ENCODE measurements at places on chromosomes 12 and 14. TPM values are rescaled to one million over a fixed set of nuclear protein-coding genes. Genes with fewer than 3 reads are reported as not detected.

DACT1 gene
- total RNA-seq: 32.3 TPM

CCDC175 gene
- not detected for total RNA-seq

IPO8 gene
- total RNA-seq: 59.2 TPM

DNA sequence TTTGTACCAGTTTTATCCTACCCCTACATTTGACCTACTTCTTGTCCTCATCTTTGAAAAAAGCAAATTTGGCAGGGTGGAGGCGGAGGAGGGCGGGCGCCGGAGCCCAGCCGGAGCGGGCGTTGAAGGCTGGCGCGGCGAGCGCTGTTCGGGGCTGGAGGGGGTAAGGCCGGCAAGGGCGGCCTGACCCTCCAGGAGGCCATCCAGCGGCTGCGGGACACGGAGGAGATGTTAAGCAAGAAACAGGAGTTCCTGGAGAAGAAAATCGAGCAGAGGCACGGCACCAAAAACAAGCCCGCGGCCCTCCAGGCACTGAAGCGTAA, 27.2 kb downstream of the FBXO34 start:
- H3K4me3 ChIP-seq: no peak overlapping the region
- H3K27me3 ChIP-seq: no peaks in the 10 kb centered on the region
- H3K27ac ChIP-seq: no peak overlapping the region
- no peaks in the 10 kb centered on the region for H3K36me3 ChIP-seq
- no peak for DNase-seq

GRCh38 chr14:102633906-102634595, 41.6 kb downstream of the RCOR1 start:
- no peak overlapping the region for H3K27ac ChIP-seq
- DNase-seq: no peak
- no peak overlapping the region for H3K4me3 ChIP-seq
- H3K27me3 ChIP-seq: no peaks in the 10 kb centered on the region
- H3K4me1 ChIP-seq: no peaks in the 10 kb centered on the region
